Mesenchymal stem cell (in vitro differentiated cells and primary cell): ENCODE measurements at places on chromosomes 13 and 19.

GRCh38 chr13:101751488-101751887 is 299.0 kb downstream of the ITGBL1 start:
- DNase-seq = peak; percentile 85

- peak; percentile 75 for DNase-seq
Measured at GRCh38 chr13:51814825-51815650, 11.1 kb upstream of the DHRS12 start.

- DNase-seq = no peak
Measured at GRCh38 chr13:40619479-40619814, 47.0 kb downstream of the FOXO1 start.

GRCh38 chr13:39571502-39572092 is 31.4 kb downstream of the LHFPL6 start:
- no peak for DNase-seq

- DNase-seq = no peak
Measured at GRCh38 chr19:29704562-29705558, 10.2 kb downstream of the C19orf12 start.

DNA sequence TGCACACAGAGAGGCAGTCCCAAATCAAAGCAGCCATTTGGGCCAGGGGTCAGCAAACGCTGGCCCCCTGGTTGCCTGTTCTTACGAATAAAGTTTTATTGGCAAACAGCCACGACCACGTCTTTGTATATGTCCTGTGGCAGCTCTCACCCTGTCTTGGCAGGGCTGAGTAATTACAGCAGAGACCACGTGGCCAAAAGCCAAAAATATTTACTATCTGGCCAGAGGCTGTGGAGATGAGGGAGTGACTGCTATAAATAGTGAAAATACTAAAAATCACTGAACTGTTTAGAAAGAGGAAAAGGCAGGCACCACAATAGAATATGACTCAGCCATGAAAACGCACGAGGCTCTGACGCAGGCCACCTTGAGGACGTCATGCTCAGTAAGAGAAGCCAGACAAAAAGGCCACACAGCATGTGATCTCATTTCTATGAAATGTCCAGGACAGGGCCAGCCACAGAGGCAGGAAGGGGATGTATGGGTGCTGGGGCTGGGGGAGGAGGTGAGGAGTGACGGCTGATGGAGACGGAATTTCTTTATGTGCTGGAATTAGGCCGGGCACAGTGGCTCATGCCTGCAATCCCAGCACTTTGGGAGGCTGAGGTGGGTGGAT is 29.4 kb downstream of the SMIM24 start:
- peak; percentile 100 for DNase-seq

DNA sequence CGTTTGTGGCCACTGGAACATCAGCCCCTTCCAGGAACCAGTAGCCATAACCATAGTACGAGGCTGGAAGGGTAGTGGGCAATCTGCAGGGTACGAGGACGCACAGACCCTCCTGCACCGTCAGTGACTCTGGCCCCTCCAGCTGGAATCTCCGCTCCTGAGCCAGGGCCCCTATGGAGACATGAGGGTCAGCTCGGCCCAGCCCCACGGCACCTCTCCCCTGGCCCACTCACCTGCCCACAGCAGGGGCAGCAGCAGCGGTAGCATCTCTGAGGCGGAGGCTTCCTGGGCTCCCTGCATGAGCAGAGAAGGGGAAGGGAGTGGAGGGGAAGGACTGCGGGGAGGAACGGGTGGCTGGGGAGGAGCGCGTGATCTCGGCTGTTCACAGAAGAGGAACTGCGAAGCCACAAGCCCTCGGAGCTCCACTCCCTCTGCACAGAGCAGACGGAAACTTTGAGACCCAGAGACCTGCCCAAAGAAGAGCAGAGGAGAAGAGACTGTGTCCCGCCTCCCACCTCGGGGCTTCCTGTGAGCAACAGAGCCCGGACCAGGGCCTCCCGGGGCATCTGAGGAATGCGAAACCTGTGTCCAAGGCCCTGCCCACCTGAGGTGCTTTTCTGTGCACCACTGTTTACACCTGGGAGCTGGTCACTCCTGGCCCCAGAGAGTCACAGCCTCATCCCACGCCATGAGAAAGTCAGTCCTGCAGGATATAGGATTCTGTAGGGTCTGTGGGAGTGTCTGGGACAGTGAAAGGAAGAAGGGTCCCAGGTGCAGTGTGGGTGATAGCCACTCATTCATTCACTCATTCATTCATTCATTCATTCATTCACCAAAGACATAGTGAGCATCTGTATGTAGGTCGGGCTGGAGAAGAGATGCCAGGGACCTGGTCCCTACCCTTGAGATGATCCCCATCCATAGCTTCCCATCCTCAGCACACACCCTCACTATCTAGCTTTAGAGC is at the start of gene SIGLEC6:
SIGLEC6 (minus strand) TSS at position 322 of the 967 bp plus-strand sequence; CDS start at position 300, 22 bp downstream.
- DNase-seq = no peak

DNA sequence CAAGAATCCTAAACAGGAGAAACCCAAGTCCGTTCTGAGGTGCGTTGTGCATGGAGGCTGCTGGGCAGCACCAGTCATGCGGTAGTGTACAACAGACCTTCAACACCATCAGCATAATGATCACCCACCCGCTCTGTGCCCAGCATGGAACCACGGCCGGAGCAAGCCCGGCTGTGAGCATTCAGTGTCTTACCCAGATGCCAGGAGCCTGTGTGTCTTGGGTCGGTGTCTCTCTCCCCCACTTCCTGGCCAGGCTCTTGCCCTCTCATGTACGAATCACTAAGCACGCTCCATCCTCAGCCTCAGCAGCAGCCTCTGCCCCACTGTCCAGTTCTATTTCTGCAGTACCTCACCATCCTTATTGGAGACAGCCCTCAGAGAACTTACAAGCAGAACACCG is 231.6 kb upstream of the IRS2 start:
- no peak for DNase-seq

- DNase-seq = peak; percentile 3
Measured at GRCh38 chr19:23949611-23950010, 34.9 kb downstream of the ZNF726 start.
